ENCODE measurements at places on chromosomes 1 and 21.

DNA sequence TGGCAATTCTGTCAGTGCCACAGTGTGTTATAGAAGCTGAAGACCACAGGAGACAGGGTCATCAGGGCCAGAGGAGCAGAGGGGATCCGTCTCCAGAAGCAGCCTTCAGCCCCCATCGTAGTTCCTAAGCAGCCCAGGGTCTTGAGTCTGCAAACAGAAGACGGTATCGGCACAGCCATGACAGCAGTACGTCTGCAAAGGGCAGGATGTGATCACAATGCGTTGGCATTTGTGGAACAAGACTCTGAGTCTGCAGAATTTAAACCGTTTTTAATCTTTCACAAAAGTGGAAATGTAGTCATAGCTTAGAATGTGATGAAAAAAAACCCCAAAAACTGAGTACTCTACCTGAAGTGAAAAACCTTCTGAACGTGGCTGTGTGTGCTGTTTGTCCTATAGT is 44.0 kb upstream of the SCCPDH start:
- no peaks in the 10 kb centered on the region for H3K27me3 ChIP-seq
- no peaks in the 10 kb centered on the region for H3K4me1 ChIP-seq
- no peak overlapping the region for H3K4me3 ChIP-seq
- no peak for DNase-seq

DNA sequence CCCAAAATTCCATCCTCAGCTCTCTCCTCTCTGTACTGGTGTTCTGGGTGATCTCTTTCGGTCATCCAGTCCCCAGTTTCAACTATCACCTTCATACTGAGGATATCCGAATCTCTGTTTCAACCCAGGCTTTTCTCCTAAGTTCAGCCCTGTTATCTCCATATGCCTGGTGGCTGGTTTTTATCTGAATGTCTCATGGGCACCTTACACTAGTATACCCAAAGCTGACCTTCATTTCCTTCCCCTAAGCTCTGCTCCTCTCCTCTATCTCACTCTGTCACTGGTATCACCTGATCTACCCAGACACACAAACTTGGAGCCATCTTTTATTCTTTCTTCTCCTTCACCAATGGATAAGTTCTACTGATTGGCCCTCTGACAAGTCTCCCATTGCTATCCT is 53.0 kb downstream of the LRRC71 start:
- H3K4me3 ChIP-seq = no peak overlapping the region
- no peaks in the 10 kb centered on the region for H3K27me3 ChIP-seq
- H3K36me3 ChIP-seq = peaks cover 57% of the 10 kb centered on the region
- no peaks in the 10 kb centered on the region for H3K4me1 ChIP-seq
- no peak for DNase-seq

DNA sequence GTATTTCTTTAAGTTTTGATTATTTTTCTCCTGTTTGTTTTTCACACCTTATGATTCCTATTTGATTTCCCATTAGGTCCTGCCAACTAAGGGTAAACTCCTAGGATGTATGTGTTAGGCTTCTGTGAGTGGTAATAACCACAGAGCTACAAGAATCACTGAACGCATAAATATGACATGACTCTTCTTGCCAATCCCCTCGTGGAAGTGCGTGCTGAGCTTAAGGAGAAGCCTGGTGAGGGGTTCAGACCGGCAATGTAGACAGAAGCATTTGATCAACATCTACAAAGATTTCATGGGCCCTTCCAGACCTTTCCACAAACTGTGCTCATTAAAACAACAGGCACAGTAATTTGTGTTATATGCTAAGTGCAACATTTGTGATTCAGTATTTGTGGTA is 273.8 kb upstream of the SNX7 start:
- no peak overlapping the region for H3K27ac ChIP-seq
- H3K36me3 ChIP-seq = no peaks in the 10 kb centered on the region
- no peak overlapping the region for H3K4me3 ChIP-seq
- peaks cover 4% of the 10 kb centered on the region for H3K4me1 ChIP-seq
- DNase-seq = no peak
- H3K27me3 ChIP-seq = no peaks in the 10 kb centered on the region

DNA sequence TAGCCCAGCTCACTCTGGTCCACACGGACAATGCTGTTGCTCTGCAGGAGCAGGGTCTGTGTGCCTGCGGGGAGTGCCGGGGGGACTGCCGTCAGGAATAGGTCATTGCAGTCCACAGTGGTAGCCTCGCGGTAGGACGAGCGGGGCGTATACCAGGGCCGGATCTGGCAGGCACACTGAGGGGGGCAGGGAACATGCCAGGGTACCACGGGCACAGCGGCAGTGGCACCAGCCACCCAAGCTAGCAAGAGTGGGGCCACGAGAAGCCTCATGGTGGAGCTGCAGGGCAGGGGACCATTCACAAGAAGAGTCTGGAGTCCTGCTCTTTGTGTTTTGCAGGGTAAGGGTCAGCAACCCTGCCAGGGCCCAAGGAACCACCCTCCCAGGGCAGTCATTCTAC is 65.8 kb downstream of the LRRN2 start:
- H3K36me3 ChIP-seq = no peaks in the 10 kb centered on the region
- peak; percentile 27 for DNase-seq
- H3K27me3 ChIP-seq = no peaks in the 10 kb centered on the region
- no peaks in the 10 kb centered on the region for H3K4me1 ChIP-seq
- H3K4me3 ChIP-seq = no peak overlapping the region
- no peak overlapping the region for H3K27ac ChIP-seq

- DNase-seq = peak; percentile 47
- no peaks in the 10 kb centered on the region for H3K27me3 ChIP-seq
- H3K36me3 ChIP-seq = no peaks in the 10 kb centered on the region
- no peak overlapping the region for H3K27ac ChIP-seq
Measured at GRCh38 chr1:25037174-25038074, 107.3 kb upstream of the RUNX3 start.

DNA sequence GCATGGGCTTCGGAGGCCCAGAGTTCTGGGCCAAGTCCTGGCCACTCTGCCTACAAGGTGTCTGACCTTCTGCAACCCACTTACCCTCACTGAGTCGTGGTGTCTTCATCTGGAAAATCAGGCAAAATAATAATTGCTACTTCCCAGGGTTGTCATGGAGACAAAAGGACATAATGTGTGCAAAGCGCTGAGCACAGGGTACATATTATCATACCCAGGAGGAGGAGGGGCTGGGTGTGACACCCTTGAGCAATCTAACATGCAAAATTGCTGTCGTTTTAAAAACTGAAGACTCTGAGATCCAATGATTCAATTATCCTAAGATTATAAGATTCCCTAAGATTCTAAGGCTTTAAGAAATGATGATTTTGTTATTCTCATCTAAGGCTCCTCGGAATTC is 459.5 kb downstream of the PTPRU start:
- H3K27me3 ChIP-seq = peaks cover 3% of the 10 kb centered on the region
- H3K36me3 ChIP-seq = no peaks in the 10 kb centered on the region
- H3K4me3 ChIP-seq = no peak overlapping the region
- no peaks in the 10 kb centered on the region for H3K4me1 ChIP-seq
- H3K27ac ChIP-seq = no peak overlapping the region
- no peak for DNase-seq

GRCh38 chr1:70536708-70537366 is 125.8 kb downstream of the CTH start:
- DNase-seq = no peak
- no peaks in the 10 kb centered on the region for H3K4me1 ChIP-seq
- H3K36me3 ChIP-seq = no peaks in the 10 kb centered on the region
- H3K27ac ChIP-seq = no peak overlapping the region
- no peak overlapping the region for H3K4me3 ChIP-seq

- no peaks in the 10 kb centered on the region for H3K27me3 ChIP-seq
- DNase-seq = no peak
- H3K4me1 ChIP-seq = no peaks in the 10 kb centered on the region
- H3K4me3 ChIP-seq = no peak overlapping the region
- no peak overlapping the region for H3K27ac ChIP-seq
- no peaks in the 10 kb centered on the region for H3K36me3 ChIP-seq
Measured at GRCh38 chr21:26351661-26352060, 181.1 kb upstream of the APP start.

- H3K36me3 ChIP-seq = peaks cover 6% of the 10 kb centered on the region
- no peak overlapping the region for H3K4me3 ChIP-seq
- H3K27me3 ChIP-seq = no peaks in the 10 kb centered on the region
- no peak overlapping the region for H3K27ac ChIP-seq
- peaks cover 4% of the 10 kb centered on the region for H3K4me1 ChIP-seq
Measured at GRCh38 chr1:15433471-15433870, 4.8 kb upstream of the CTRC start.

DNA sequence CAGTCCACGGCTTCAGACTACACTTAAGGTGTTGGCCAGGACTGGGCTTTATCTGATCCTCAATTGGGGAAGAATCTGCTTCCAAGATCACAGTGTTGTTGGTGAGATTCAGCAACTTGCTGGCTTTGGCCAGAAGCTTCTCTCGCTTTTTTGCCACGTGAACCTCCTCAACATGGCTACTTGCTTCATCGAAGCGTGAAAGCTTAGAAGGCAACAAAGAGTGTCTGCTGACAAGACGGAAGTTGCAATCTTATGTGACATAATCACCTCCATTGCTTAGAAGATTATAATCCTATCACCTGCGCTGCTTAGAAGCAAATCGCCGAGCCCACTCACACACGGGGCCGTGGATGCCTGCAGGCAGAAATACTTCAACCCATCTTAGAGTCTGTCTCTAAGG is 10.4 kb upstream of the ITPKB start:
- no peak overlapping the region for H3K27ac ChIP-seq
- H3K4me1 ChIP-seq = no peaks in the 10 kb centered on the region
- H3K36me3 ChIP-seq = no peaks in the 10 kb centered on the region
- no peaks in the 10 kb centered on the region for H3K27me3 ChIP-seq
- no peak overlapping the region for H3K4me3 ChIP-seq
- DNase-seq = no peak

GRCh38 chr1:12206792-12207424 is 22.9 kb upstream of the VPS13D start:
- peaks cover 9% of the 10 kb centered on the region for H3K4me1 ChIP-seq
- H3K36me3 ChIP-seq = no peaks in the 10 kb centered on the region
- no peak for DNase-seq
- no peak overlapping the region for H3K4me3 ChIP-seq
- no peaks in the 10 kb centered on the region for H3K27me3 ChIP-seq
- no peak overlapping the region for H3K27ac ChIP-seq

DNA sequence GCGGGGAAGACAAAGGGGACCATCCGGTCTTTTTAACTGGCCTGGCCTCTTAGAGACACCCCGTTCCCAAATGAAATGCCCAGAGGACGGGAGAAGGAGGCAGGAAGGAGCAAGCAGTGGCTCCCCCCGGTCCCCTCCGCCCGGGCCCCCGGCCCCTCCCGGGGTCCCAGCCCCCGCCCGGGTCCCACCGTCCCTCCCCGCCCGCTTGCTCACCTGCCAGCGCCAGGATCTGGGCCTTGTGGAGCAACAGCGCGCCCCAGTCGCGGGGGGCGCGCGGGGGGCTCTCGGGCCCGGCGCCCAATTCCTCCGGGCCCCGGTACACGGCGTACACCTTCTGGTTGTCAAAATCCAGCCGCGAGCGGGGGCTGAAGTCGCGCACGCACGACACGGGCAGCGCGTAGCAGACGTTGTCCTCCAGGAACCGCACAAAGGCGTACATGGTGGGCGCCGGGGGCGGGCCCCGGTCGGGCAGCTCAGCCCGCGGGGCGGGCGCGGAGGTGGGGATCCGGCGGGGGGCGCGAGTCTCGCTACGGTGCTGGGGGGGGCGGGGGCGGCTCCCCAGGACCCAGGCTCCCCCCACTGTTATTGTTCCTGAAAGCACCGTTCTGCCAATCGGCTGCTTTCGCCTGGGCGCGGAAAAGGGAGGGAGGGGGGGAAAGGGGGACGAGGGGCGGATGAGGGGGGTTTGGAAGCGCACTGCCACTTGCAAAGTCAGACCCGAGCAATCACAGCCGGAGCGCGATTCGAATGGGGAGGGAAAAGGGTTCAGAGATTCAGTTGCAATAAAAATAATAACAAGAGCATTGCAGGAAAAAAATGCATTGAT is at the start of gene BEND5:
TSS of gene BEND5 (minus strand) at position 499 of the 826 bp plus-strand sequence. CDS start at position 439, 60 bp downstream.
- H3K4me3 ChIP-seq = peak within 1 kb of the TSS; percentile 62
- peaks cover 10% of the 10 kb centered on the region for H3K27me3 ChIP-seq
- peak; percentile 37 for DNase-seq
- H3K36me3 ChIP-seq = no peaks in the 10 kb centered on the region
- peak within 1 kb of the TSS; percentile 66 for H3K27ac ChIP-seq

DNA sequence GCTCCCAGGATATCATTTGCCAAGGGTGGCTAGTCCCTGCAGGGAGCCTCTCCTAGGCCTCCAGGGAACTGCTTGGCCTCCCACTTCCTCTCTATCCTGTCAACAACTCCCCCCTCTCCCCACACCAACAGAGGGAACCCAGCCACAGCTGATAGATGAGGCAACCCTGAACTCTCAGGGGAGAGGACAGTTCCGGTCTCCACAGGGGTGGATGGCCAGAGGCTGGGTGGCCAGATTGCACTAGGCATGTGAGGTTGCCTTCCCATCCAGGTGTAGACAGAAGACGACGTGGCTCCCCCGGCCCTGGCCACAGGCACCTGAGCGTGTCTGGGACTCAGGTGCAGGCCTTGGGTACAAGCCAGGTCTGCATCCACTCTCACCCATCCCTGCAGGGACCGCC is 53.3 kb downstream of the TOR1AIP2 start:
- H3K4me3 ChIP-seq = no peak overlapping the region
- H3K4me1 ChIP-seq = no peaks in the 10 kb centered on the region
- DNase-seq = no peak
- no peak overlapping the region for H3K27ac ChIP-seq

GRCh38 chr1:193299038-193299437 is 112.6 kb upstream of the B3GALT2 start:
- no peak for DNase-seq
- no peak overlapping the region for H3K4me3 ChIP-seq
- H3K27me3 ChIP-seq = no peaks in the 10 kb centered on the region
- H3K27ac ChIP-seq = no peak overlapping the region
- no peaks in the 10 kb centered on the region for H3K36me3 ChIP-seq

DNA sequence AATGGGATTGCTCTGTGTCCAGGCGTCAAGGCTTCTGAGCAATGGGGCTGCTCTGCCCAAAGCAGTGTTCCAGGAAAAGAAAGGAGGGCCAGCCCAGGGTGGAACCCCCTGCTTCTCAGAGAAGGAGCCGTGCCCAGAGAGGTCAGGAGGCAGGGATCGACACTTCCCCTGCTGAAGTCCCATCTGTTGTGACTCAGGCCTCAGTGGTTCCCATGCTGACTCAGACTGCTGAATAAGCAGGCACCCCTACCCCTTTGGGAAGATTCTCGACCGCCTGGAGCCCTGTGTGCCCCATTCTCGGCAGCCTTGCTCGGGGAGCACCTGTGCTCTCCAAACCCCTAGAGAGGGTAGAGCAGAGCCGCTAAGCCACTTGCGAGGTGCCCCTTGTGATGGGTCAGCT is 23.9 kb downstream of the PKP1 start:
- no peak for DNase-seq
- no peak overlapping the region for H3K27ac ChIP-seq
- no peaks in the 10 kb centered on the region for H3K27me3 ChIP-seq
- H3K4me3 ChIP-seq = no peak overlapping the region
- H3K4me1 ChIP-seq = peaks cover 28% of the 10 kb centered on the region
- H3K36me3 ChIP-seq = no peaks in the 10 kb centered on the region

- H3K27ac ChIP-seq = no peak overlapping the region
- H3K36me3 ChIP-seq = no peaks in the 10 kb centered on the region
- no peak overlapping the region for H3K4me3 ChIP-seq
- peak; percentile 17 for DNase-seq
- no peaks in the 10 kb centered on the region for H3K4me1 ChIP-seq
Measured at GRCh38 chr1:182723200-182723599, 38.8 kb upstream of the RGS8 start.
